ENCODE measurements at places on chromosomes 5 and 9.

DNA sequence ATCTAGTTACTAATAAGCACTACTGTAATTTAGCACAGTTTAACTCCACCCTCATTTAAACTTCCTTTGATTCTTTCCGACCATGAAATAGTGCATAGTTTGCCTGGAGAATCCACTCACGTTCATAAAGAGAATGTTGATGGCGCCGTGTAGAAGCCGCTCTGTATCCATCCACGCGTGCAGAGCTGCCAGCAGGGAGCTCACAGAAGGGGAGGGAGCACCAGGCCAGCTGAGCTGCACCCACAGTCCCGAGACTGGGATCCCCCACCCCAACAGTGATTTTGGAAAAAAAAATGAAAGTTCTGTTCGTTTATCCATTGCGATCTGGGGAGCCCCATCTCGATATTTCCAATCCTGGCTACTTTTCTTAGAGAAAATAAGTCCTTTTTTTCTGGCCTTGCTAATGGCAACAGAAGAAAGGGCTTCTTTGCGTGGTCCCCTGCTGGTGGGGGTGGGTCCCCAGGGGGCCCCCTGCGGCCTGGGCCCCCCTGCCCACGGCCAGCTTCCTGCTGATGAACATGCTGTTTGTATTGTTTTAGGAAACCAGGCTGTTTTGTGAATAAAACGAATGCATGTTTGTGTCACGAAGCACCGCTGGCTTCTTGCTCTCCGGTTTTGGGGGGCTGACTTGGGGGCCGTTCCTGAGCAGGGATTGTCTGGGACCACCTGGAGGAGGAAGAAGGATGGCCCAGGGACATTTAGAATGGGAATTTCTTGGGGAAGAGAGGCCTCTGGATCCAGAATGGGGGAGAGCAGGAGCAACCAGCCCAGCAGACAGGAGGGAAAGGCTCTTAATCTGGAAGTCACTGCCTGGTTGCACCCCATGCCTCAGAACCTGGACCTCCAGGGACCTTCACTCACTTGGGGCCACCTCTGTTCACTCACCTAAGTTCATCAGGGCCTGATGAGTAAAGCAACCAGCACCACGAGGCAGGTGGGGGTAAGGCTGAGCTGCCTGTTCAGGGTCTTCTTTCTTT is 35.4 kb downstream of the CXXC5 start:
- no peak for DNase-seq

DNA sequence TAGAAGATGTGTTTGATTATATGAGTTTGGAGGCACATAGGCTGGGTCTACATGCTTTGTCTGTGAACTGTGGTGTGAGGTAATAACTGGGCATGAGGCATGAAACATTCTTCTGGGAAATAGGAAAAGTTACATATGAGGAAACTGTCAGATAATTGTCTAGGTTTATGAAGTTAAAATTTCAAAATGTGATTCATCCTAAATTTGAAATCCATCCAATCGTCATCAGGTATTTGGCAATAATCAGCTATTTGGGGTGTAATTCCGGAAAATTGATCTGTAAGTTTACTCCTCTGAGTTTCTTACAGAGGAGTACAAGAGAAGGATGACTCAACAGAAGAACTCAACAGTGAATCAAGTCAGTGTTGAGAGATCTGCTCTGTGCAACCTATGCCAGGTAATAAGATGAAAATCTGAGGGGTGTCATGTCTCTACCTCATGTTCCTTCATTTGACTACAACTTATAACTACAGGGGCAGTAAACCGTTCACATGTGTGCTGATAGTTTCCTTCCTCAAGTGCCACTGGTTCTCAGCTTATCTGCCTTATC is 1171.6 kb upstream of the CDH18 start:
- no peak for DNase-seq

DNA sequence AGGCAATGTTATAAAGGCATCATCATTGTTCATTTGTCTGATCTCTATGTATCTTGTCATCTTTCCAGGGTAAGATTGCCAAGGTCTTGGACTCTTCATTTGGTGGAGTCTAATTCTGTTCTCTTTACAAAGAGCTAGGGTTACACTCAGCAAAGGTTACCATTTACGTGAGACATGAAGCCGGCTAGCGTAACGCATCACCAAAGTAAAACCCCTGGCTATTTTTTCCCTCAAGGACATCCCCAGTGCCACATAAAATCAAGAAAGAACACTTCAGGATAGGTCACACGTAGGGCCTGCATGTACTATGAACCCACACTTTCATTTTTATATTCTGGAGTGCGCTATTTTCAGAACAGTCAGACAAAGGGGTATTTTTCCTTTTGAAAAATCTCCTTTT is 20.0 kb upstream of the MYOT start:
- no peak for DNase-seq

DNA sequence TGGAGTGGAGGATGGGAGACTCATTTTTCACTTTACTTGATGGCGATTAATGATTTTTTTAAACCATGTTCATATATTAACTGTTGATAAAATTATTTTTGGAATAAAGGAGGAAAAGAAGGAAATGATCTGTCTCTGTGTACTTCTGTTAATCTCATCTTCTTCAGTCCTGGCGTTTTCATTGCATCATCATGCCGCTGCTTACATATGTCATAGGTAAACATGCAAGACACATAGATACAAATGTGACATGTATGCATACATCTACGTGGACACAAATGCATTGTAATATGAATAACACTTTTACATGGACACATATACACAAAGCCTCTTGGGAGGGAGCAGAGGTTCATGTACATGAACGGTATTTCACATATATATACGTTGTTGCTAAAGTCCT is 10.0 kb downstream of the TMEM174 start:
- no peak for DNase-seq
